ENCODE measurements at places on chromosomes 2 and 18.

- DNase-seq: no peak
Observed at GRCh38 chr18:49392352-49392751, 68.1 kb downstream of the DYM start.

DNA sequence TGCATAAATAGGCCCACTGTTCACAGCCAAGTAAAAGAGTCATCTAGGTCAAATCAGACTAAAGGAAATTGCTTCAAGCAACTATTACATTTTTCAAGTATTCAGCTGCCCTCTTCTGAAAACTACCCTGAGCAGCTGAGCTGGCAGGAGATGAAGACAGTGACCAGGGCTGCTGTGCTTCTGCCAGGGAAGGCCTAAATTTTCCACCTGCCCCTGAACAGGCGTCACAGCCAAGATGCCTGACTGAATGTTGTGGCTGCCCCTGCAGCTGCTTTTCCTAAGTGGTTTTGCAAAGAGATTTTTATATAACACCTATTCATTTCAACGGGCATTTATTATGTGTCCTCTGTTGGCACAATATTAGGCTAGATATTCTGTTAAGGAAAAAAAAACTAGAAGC is 96.7 kb upstream of the RPE start:
- no peak for DNase-seq

DNA sequence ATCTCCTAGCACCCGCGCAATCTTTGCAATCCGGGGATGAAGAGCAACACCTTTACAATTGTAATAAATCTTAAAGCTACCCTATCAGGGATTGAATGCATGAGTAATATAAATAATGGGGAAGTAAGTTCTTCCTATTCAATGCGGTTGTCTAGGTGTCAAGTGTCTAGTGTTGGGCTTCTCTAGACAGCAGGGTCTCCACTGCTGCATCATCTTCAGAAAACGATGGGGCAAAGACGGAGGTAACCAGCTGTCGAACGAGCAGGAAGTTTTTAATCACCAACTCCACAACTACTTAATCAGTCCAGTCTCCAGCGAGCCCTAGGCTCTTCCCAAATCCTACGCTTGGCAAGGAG is 573 bp downstream of the STAM2 start:
- DNase-seq: no peak

DNA sequence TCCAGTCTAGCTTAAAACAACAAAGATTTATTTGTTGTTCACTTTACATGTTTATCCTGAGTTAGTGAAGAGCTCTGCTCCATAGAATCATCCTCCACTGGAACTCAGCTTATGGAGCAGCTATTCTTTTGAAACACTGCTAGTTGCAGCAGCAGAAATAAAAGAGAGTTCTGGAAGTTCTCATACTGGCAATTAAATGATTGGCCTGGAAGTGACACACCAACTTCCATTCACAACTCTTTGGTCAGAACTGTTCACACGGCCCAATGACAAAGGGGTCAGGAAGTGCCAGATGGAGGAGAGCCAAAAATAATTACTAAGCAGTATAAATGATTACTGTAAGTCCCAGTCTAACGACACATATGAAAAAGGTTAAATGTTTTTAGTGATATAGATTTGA is 39.1 kb downstream of the FBXO11 start:
- peak; percentile 66 for DNase-seq

DNA sequence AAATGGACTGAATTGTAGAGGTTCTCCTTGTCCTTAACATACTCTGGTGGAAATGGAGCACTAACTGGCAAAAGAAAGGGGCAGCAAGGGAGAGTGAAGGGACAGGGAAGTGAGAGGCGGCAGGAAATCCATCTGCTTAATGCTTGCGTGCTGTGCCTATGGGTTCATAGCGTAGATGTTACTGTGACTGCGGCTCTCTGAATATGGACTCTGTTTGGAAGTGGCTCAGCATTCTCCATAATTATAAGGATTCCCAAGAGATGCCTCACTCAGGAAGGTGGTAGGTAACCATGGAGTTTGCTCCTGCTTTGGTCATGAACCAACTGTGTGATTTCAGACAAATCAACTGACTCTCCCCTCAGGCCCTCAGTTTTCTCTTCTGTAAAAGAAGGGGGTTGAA is 50.0 kb downstream of the MYO3B start:
- DNase-seq: no peak

- DNase-seq: no peak
Observed at GRCh38 chr2:69975853-69976462, 14.5 kb upstream of the ASPRV1 start.

GRCh38 chr2:202049840-202050239 is 16.2 kb downstream of the FZD7 start:
- DNase-seq: no peak

- DNase-seq: no peak
Observed at GRCh38 chr2:197450465-197450864, 2.9 kb upstream of the COQ10B start.

DNA sequence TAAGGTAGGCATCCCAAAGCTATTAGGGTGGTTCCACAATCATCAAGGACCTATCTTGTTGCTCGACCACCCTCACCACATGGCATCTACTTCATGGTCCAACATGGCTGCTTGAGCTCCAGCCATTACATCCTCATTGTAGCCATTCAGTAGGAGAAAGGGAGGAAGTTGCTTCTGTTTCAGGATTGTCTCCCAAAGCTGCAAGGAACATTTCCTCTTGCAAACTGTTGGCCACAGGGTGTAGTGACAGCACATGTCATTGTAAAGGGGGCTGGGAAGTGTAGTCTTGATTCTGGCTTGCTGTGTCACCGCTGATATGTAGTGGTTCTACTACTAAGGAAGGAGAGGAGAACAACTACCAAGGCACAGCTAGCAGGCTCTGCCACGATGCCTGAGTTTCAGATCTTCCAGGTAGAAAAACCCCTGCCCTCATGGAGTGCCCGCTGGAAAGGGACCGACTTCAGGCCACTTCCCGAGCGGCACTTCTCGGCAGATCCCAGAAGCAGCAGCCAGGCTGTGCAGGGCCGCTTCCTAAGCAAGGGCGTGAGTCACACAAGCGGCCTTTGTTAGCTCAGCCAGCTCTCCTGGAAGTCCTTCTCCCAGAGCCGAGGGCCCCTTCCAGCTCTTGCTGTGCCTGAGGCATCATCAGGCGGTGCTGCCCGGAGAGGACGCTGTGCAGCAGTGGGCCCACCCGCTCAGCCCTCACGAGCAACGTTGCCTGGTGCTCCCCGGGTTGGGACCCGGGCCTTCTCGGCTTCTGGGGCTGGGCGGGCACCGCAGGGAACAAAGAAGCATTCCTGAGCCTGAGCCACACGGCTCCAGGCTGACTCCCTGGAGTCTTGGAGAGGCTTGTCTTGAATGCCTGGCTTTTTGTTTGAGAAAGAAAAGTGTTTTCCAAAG is 58.2 kb downstream of the HS6ST1 start:
- DNase-seq: peak; percentile 73

DNA sequence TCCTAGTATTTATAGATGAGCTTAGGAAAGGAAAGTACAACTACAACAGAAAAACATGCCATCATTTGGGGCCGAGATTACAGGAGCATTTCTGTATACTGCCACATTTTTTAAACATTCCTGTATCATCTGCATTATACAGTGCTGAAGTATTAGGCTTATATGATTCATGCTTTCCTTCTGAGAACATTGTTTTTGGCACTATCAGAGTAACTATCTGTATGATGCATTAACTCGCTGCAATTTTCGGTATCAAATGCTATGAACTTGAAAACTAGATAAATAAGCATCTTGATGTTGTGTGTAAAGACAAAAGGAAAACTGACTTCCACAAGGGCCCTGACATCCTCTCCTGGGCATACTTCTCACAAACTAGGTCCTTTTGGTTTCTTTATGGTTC is 102.0 kb downstream of the RIT2 start:
- DNase-seq: peak; percentile 2

GRCh38 chr2:236912326-236913120 is 173.2 kb upstream of the COPS8 start:
- no peak for DNase-seq

- DNase-seq: no peak
Observed at GRCh38 chr2:227256605-227257004, 68.4 kb upstream of the MFF start.

DNA sequence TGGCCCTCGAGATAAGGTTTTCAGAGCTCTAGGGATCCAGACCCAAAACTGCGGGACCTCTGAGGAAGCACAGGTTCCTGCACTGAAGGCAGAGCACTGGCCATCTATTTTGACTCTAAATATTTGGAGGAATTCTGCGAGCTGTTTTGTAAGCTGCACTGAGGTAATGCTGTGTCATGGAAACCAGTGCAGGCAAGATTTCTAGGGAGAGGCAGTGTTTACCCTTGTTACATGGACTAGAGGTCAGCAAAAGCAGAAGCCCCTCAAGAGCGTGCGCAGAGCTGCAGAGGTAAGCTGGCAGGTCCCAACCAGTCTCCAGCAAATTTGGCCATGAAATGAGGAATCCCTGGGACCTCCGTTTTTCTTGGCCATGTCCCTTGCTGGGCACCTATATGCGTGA is 137.3 kb downstream of the RNF152 start:
- no peak for DNase-seq

DNA sequence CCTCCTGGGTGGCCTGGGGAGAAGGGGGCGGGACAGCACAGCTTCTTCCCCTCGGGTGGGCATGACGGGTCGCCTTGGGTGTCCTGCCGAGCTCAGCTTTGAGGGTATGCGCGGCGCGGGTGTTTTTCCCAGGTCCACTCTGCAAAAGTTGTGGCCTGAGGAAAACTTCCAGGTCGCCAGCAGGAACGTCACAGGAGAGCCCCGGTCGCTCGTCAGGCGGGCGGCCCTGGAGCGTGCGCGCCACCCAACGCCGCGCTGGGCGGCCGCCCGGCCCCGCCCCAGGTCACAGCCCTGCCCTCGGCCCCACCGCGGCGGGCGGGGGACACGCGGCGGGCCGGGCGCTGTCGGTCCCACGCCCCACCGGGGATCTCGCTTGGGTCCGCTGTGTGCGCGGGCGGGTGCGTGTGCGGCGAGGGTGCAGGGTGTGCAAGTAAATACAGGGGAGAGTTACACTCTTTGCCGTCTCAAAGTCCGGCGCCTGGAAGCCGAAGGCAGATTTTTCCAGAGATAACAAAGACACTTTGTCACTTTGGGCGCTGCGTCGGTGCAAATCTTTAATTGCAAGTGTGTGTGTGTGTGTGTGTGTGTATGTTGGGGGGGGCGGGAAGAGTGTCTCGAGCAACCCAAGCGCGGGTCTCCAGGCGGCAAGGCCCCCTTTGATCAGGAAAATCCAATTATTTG is 616 bp upstream of the SP5 start:
- no peak for DNase-seq

GRCh38 chr2:200357845-200358244 is 51.4 kb downstream of the SPATS2L start:
- DNase-seq: peak; percentile 35

- DNase-seq: no peak
Observed at GRCh38 chr2:88924533-88924932, 233.1 kb downstream of the RPIA start.

DNA sequence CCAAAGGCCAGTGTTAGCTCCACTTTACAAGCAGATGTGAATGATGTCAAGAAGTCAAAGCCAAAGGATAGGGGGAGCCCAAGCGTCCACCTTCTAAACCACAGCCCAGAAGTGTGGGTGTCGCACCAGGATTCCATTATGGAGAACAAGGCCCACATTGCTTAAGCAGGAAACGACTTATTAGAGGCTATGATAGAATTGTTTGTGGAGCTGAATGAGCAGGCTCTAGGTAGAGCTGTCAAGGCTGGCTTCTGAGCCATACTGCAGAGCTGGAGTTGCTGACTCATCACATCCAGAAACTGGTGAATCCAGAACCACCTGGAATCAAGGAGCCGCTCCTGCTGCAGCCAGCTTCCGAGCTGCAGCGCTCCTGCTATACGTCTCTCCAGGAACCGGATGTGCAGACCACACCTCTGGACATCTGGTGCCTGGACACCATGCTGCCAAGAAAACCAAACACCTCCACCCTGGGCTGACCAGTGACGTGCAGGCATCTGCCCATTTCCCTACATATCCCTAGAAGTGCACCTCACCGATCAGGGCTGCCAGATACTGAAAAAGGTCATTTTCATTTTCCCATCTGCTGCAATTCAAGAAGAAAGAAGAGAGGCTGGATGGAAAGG is 6.2 kb upstream of the TWIST2 start:
- DNase-seq: peak; percentile 82

DNA sequence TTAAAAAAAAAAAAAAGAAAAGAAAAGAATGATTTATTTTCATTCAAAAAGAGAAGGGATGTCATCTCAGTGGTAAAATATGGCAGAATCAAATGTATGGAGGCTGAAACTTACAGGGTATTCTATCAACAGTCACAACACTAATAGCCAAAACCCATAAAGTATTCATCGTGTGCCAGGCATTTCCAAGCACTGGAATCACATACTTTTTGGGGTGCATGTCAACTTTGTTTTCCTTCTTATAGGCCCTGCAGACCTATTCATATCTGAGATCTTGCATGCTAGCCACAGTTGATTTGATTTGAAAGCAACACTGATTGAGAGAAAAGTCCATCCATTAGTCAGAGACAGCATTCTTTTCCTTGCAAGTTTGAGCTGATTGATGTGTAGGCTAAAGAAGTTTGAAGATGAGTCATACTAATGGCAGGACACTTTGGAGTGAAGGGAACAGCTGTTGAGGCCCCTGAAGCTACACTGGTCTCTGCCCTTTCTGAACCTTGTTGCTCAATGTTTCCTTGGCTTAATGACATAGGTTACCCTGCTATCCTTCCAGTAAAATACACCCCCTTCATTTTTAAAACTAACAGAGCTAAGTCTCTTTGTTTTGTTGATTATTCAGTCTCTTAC is 22.0 kb downstream of the KATNAL2 start:
- peak; percentile 25 for DNase-seq

DNA sequence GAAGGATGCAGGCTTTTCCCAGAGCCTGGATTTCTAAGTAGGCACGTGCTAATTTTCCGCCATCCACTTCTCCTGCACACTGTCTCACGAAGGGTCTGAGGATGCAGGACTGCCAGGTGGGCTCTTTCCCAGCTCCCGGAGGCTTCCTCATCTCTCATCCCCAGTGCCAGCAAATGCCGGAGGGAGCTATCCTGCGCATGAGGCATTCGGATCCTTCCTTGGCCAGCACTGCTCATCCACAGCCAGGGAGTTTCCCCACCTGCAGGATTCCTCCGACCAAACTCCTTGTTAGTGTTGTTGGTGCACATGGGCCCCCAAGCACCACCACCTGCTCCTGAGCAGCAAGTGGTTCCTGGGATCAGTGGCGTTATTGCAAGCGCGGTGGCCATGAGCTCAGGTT is 5.0 kb downstream of the CNDP1 start:
- no peak for DNase-seq

- peak; percentile 88 for DNase-seq
Observed at GRCh38 chr2:201860636-201861066, 54.3 kb downstream of the CDK15 start.

- DNase-seq: no peak
Observed at GRCh38 chr2:30149513-30149912, 2.7 kb downstream of the YPEL5 start.

DNA sequence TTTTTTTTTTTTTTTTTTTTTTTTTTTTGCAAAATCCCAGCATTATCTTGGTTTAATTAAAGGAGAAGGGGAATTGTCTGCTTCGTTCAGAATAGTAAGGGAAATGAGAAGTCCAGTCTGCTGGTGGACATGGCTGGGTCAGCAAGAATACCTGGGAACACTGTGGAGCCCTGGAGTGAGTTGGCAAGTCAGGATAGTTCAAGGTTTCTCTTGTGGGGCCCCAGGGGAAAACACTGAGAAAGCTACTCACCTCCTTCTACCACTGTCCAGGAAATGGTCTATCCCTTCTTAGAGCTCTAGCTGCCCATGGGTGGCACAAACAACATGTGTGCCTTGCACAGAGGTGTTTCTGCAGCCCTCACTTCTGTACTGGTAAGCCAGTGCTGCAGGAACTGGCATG is 169.1 kb upstream of the SIX2 start:
- DNase-seq: no peak
